Stimulated activated CD8-positive, alpha-beta memory T cell treated with anti-CD3 and anti-CD28 coated beads, Interleukin-15, amount 100 ng/mL, for 1 hour (primary cell): ENCODE measurements at places on chromosomes 1 and 21.

GRCh38 chr1:156821801-156822200 is 5.2 kb upstream of the SH2D2A start:
- DNase-seq: no peak

GRCh38 chr1:29631361-29631760 is 395.0 kb downstream of the PTPRU start:
- no peak for DNase-seq

- no peak for DNase-seq
These were observed 25.4 kb downstream of the INTS7 start for GRCh38 chr1:212010004-212010403.

GRCh38 chr1:187655104-187655503 is 826.4 kb downstream of the PLA2G4A start:
- DNase-seq: no peak

GRCh38 chr1:199669916-199670315 is 357.6 kb upstream of the NR5A2 start:
- no peak for DNase-seq

- no peak for DNase-seq
These were observed 291.7 kb downstream of the PDE4B start for GRCh38 chr1:66084442-66084841.

GRCh38 chr1:184503221-184503749 is 116.5 kb downstream of the C1orf21 start:
- DNase-seq: no peak

DNA sequence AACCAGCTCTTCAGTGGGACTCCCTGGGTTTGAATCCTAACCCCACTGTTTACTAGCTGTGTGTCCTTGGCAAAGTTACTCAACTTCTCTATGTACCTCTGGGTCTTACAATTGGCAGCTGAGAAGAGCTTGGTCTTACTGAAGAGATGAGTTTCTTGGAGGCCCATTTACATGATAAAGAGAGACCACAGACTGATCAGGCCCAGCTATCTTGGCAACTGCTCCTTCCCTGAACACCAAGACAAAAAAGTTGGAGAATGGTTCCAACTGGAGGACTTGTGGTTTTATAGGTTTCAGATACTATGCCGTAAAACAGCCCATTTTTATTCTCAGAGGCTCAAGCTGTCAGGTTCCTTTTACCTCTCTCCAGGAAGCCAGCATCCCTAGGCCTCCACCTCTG is 24.8 kb upstream of the CNIH3 start:
- no peak for DNase-seq

- no peak for DNase-seq
These were observed 182.7 kb downstream of the KCNH1 start for GRCh38 chr1:210951279-210951678.

GRCh38 chr1:211352985-211353515 is 26.4 kb downstream of the TRAF5 start:
- DNase-seq: no peak

GRCh38 chr1:64676386-64676785 is 68.5 kb upstream of the RAVER2 start:
- no peak for DNase-seq

DNA sequence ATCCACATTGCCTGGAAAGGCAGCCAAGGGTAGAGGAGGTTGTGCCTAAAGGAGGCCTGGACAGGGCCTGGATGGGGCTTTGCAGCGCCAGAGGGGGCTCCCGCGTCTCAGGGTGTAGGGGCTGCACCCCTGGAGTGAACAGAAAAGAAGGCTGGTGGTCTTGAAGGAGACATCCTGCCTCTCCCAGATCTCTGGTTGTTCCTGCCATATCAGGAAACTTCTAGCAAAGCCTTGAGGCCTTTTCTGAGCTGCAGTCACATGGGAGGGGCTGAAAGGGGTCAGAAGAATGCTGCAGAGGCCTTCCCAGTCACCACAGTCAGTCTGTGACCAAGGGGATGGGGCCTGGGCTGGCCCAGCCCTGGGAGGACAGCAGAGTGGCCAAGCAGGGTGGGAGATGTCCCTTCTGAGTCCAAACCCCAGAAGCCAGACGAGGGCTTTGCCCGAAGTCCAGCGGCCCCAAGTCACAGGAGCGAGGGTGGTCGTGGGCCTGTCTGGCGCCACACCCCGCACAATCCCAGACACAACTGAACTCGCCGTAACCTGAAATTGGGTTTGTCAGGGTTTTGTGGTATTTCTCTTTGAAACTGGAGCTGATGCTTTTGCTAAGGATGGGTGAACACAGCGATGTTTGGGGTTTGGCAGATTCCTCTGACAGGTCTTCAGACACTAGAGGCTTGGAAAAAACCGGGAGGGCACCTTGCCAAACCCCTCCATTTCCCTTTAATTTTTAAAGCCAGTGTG is 29.6 kb downstream of the SIM2 start:
- no peak for DNase-seq
